A549 treated with Hydrocortisone at 1 μM for 4 hours (cell line): ENCODE measurements at places on chromosomes 7 and 10. TPM values are rescaled to one million over a fixed set of nuclear protein-coding genes. Genes with fewer than 3 reads are reported as not detected.

NKX2-3 gene
- 0.05 TPM in 1 of 5 replicates, not detected in the others for total RNA-seq

GATAD1 gene
- total RNA-seq: 17.3 to 20.4 TPM (median 18.3 TPM) in 5 replicates

MMRN2 gene
- 1.0 to 1.2 TPM (median 1.1 TPM) in 5 replicates for total RNA-seq

CLDN4 gene
- 3.7 to 5.3 TPM (median 4.3 TPM) in 5 replicates for total RNA-seq

FBXL13 gene
- 0.17 to 0.78 TPM (median 0.36 TPM) in 5 replicates for total RNA-seq

FOXI2 gene
- total RNA-seq: not detected in 5 replicates

ANKRD22 gene
- 0.20 to 0.31 TPM (median 0.30 TPM) in 5 replicates for total RNA-seq

CYP2C19 gene
- total RNA-seq: not detected in 5 replicates

CCT6A gene
- 258 to 286 TPM (median 278 TPM) in 5 replicates for total RNA-seq

LIPK gene
- total RNA-seq: not detected in 5 replicates

PLEKHS1 gene
- 0.06 to 0.09 TPM (median 0.07 TPM) in 4 of 5 replicates, not detected in the other for total RNA-seq

POT1 gene
- total RNA-seq: 10.6 to 19.2 TPM (median 13.1 TPM) in 5 replicates

ADCY1 gene
- 1.7 to 2.9 TPM (median 2.3 TPM) in 5 replicates for total RNA-seq

STRIP2 gene
- total RNA-seq: 4.9 to 7.1 TPM (median 6.1 TPM) in 5 replicates

COPG2 gene
- total RNA-seq: 12.1 to 17.4 TPM (median 13.9 TPM) in 5 replicates

IGFBP3 gene
- 118 to 196 TPM (median 163 TPM) in 5 replicates for total RNA-seq
